SK-N-SH (cell line): ENCODE measurements at places on chromosomes 2 and 18.

- H3K27me3 ChIP-seq = no peaks in the 10 kb centered on the region
- no peaks in the 10 kb centered on the region for H3K36me3 ChIP-seq
- no peak for DNase-seq
- H3K4me1 ChIP-seq = no peaks in the 10 kb centered on the region
- H3K27ac ChIP-seq = no peak overlapping the region
Measured at GRCh38 chr18:22668496-22668895, 250.8 kb upstream of the CTAGE1 start.

GRCh38 chr2:144456680-144457079 lies 63.2 kb downstream of the ZEB2 start:
- H3K27ac ChIP-seq = peak overlapping the region; percentile 74
- DNase-seq = no peak
- no peaks in the 10 kb centered on the region for H3K36me3 ChIP-seq
- H3K4me3 ChIP-seq = no peak overlapping the region

- peaks cover 31% of the 10 kb centered on the region for H3K4me1 ChIP-seq
- H3K4me3 ChIP-seq = no peak overlapping the region
- H3K27ac ChIP-seq = no peak overlapping the region
- no peak for DNase-seq
- H3K27me3 ChIP-seq = no peaks in the 10 kb centered on the region
- H3K36me3 ChIP-seq = peaks cover 3% of the 10 kb centered on the region; the same call in 1 of the 2 replicates
Measured at GRCh38 chr2:169709981-169710380, 15.7 kb downstream of the PHOSPHO2 start.

GRCh38 chr2:213238753-213239495 lies 45.3 kb upstream of the SPAG16 start:
- no peaks in the 10 kb centered on the region for H3K27me3 ChIP-seq
- H3K27ac ChIP-seq = peak overlapping the region; percentile 80; the same call in 1 of the 2 replicates
- H3K4me1 ChIP-seq = no peaks in the 10 kb centered on the region; the same call in 1 of the 2 replicates
- DNase-seq = no peak

DNA sequence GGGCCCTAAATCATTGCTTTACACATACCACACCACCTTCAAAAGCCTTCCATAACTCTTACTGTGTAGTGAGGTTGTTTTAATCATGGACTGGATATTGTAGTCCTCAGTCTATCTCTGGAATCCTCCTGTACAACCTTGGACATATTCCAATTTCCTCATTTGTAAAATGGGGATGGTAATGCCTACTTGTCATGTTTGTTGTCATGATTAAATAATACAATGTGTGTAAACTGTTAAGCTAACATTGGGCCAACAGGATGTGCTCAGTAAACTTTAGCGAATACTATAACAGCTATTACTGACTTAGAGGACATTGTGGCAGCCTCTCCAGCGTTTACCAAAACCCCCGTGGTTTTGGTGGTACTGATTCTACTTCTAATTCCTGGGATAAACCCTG lies 74.7 kb upstream of the PTPRM start:
- H3K36me3 ChIP-seq = no peaks in the 10 kb centered on the region
- no peaks in the 10 kb centered on the region for H3K4me1 ChIP-seq
- no peak for DNase-seq

- no peaks in the 10 kb centered on the region for H3K4me1 ChIP-seq
- DNase-seq = no peak
- H3K27ac ChIP-seq = no peak overlapping the region
- H3K27me3 ChIP-seq = no peaks in the 10 kb centered on the region
- no peaks in the 10 kb centered on the region for H3K36me3 ChIP-seq
Measured at GRCh38 chr18:6811816-6812215, 82.3 kb downstream of the ARHGAP28 start.

GRCh38 chr2:56014046-56014730 lies 90.6 kb upstream of the EFEMP1 start:
- no peaks in the 10 kb centered on the region for H3K36me3 ChIP-seq
- H3K27ac ChIP-seq = no peak overlapping the region
- H3K4me3 ChIP-seq = no peak overlapping the region
- H3K27me3 ChIP-seq = no peaks in the 10 kb centered on the region
- no peak for DNase-seq

DNA sequence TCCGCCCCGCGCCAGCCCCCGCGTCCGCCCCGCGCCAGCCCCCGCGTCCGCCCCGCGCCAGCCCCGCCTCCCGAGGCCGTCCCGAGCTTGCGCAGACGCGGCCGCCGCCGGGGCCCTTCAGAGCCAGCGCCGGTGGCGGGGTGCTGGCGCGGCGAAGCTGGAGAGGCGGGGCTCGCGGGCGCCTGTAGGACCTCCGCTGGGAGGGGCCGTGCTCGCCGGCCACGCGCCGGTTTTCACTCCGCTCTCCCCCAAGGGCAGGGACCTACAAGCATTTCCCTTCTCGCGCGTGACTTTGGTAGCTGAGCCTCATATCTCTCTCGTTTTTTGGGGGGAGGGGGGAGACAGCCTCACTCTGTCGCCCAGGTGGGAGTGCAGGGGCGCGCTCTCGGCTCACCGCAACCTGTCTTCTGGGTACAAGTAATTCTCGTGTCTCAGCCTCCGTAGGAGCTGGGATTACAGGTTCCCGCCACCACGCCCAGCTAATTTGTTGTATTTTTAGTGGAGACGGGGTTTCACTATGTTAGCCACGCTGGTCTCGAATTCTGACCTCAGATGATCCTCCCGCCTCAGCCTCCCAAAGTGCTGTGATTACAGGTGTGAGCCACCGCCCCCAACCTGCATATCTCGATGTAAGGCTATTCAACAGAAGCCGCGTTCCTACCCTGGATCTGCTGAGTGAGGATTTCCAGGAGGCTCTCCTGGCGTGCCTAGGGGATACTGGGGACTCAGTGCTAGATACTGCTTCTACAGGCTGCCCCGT lies at the start of gene ZNF514:
ZNF514 (minus strand) TSS at position 159 of the 760 bp plus-strand sequence. CDS start 6,595 bp downstream, outside the sequence.
- H3K4me1 ChIP-seq = no peaks in the 10 kb centered on the region
- DNase-seq = peak; percentile 93
- peak within 1 kb of the TSS; percentile 74 for H3K4me3 ChIP-seq
- no peaks in the 10 kb centered on the region for H3K27me3 ChIP-seq
- peaks cover 35% of the 10 kb centered on the region for H3K36me3 ChIP-seq

DNA sequence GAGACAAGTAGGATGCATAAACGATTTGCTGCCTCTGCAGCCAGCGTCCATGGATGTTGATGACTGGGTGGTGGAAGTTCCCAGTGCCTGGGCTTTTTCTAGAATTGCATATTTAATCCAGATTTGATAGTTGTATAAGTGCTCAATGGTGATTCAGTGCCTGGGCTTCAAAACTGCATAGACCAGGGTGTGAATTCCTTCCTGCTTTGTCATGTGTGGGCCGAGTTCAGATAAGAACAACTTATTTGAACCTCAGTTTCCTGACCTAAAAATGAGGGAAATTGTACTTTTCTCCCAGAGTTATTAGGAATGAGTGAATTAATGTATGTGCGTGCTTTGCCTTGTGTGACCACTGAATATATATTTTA lies 154.6 kb downstream of the WDSUB1 start:
- no peaks in the 10 kb centered on the region for H3K27me3 ChIP-seq
- H3K36me3 ChIP-seq = no peaks in the 10 kb centered on the region
- H3K4me1 ChIP-seq = peaks cover 36% of the 10 kb centered on the region
- H3K27ac ChIP-seq = peak overlapping the region; percentile 80

DNA sequence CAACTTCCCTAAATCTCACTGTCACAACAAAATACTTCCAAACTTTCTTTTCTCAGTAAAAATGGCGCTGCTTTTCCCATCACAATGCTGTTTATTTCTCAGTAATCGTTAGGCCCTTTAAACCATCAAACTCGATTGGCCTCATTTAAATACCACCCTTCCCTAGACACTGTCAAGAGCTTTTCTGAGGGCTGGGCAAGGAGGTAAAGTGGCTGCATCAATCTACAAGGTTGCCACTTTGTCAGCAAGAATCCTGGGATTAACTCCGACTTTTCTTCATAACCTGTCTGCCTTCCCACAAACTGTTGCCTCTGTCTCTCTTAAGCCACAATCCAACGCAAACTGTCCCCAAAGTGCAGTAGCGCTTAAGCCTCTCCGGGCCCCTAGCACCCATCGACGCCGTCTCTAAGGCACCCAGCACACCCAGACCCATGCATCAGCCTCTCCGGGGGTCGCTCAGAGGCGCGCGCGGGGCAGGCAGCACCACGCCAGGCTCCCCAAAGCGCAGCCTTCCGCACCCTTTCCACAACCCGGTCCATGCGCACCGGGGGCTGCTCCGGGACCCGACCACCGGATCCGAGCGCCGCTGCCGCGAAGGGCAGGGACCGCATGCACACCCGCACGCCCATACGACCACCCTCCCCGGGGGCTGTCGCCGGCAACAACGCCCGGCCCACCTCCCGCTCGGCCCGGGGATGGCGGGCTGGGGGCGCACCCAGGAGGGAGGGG lies 683 bp downstream of the MBOAT2 start:
- H3K27ac ChIP-seq = no peak overlapping the region
- peaks cover 21% of the 10 kb centered on the region; the same call in 1 of the 2 replicates for H3K4me1 ChIP-seq
- H3K36me3 ChIP-seq = no peaks in the 10 kb centered on the region; the same call in 1 of the 2 replicates

DNA sequence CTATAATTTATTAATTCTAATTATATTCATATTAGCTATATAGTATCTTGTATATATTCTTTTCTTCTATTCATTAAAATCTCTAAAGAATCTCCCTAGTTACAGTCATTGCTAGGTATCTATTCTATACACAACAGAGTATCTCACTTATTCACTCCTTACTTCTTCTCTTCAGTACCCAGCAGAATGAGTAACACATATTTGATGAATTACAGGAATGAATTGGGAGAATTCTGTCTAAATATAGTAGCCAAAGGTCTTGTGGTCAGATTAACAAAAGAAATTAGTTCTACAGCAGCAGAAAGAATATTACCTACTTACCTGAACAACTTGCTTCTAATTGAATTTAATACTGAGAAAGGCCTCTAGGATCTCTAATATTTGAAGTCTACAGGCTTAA lies 758.0 kb upstream of the ZEB2 start:
- no peaks in the 10 kb centered on the region for H3K27me3 ChIP-seq
- no peak overlapping the region for H3K4me3 ChIP-seq
- no peaks in the 10 kb centered on the region for H3K36me3 ChIP-seq
- no peaks in the 10 kb centered on the region for H3K4me1 ChIP-seq
- DNase-seq = no peak
- H3K27ac ChIP-seq = no peak overlapping the region

- H3K27me3 ChIP-seq = no peaks in the 10 kb centered on the region
- no peaks in the 10 kb centered on the region for H3K36me3 ChIP-seq
- no peak overlapping the region for H3K4me3 ChIP-seq
- H3K4me1 ChIP-seq = no peaks in the 10 kb centered on the region
Measured at GRCh38 chr18:63240531-63241316, 78.8 kb downstream of the BCL2 start.

DNA sequence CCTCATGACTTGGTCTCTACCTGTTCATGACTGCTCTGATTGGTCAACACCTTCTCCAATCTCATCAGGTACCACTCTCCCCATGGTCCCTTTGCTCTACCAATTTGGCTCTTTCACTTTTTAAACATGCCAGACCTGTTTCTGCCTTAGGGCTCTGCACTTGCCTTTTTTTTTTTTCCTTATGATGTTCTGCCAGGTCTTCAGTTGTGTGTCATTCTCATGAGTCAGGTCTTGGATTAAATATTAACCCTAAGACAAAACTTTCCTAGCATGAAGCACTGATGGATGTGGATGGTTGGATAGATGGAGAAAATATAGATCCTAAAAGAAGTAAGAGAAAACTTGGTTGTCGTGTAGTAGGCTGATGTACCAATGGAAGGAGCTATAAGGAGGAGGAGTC lies 219.3 kb downstream of the TTC32 start:
- H3K36me3 ChIP-seq = no peaks in the 10 kb centered on the region
- H3K4me1 ChIP-seq = no peaks in the 10 kb centered on the region
- H3K27ac ChIP-seq = no peak overlapping the region
- H3K27me3 ChIP-seq = peaks cover 10% of the 10 kb centered on the region; the same call in 1 of the 2 replicates
- DNase-seq = no peak

DNA sequence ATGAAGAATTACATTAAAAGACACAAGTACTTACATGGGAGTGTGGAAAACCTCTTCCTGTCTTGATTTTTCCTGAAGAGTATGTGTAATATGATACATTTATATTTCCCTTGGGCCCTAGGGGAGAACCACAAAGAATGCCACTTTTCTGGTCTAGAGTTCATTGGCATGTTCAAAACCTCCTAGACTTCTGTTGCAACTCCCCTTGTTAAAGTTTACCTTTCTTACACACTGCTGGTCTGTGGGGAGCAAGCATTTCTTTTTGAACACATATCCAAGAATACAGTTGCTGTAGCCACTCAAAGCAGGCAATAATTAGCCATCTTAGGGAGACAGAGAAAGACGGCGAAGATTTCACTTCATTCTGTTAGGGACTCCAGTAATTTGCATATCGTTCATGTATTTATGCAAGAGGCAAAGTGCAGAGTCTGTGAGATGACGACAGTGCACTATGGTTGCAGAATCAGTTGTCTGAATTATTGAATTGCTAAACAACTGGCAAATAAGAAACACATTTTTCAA lies 103.5 kb downstream of the NOL4 start:
- H3K36me3 ChIP-seq = no peaks in the 10 kb centered on the region
- no peak overlapping the region for H3K4me3 ChIP-seq
- DNase-seq = no peak
- H3K27me3 ChIP-seq = no peaks in the 10 kb centered on the region

DNA sequence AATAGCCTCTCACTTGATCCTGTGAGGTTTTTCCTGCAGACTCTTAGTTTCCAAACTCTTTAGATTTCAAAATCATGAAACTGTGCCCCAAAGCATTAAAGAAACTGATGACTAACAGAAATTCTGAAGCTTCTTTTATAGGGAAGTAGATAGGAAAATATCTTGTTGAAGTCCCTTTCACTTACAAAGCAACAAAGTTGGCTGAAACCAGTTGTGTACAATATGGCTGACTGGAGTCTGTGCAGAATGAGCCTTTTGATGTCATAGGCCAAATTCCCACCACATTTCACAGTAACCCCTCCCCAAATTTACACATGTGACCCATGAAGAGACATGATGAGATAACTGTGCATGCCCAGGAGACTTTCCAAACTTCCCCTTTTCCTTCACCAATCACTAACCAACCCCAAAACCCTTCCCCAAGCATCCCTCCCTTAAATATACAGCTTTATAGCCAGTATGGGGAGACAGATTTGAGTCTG lies 61.7 kb upstream of the NCK2 start:
- H3K4me1 ChIP-seq = no peaks in the 10 kb centered on the region
- no peaks in the 10 kb centered on the region for H3K27me3 ChIP-seq
- H3K27ac ChIP-seq = no peak overlapping the region
- no peaks in the 10 kb centered on the region for H3K36me3 ChIP-seq
- no peak for DNase-seq
- no peak overlapping the region for H3K4me3 ChIP-seq

- no peaks in the 10 kb centered on the region for H3K4me1 ChIP-seq
- no peaks in the 10 kb centered on the region for H3K27me3 ChIP-seq
- DNase-seq = no peak
- no peaks in the 10 kb centered on the region for H3K36me3 ChIP-seq
- no peak overlapping the region for H3K4me3 ChIP-seq
Measured at GRCh38 chr2:211367711-211368110, 811.3 kb downstream of the CPS1 start.

DNA sequence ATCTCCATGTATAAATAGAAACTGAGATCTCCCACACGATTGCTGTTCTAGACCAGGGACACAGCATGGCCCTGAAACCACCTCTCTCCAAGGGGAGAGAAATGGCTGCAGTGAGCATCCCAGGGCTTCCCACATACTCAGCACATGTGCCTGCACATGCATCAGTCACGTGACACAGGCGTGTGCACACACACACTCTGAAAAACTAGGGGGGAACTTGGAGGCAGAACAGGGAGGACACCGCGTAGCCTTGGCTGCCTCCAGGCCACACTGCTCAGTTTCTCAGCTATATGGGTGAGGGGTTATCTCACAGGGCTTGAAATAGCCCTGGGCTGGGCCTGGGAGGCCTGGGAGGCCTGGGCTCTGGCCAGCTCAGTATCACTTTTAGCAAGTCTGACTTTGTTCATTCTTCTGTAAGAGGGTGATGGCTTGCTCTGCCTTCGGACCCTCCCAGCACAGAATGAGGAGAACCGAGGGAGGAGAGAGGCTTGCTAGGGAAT lies 66.9 kb downstream of the EMX1 start:
- no peaks in the 10 kb centered on the region for H3K27me3 ChIP-seq
- DNase-seq = no peak
- H3K4me1 ChIP-seq = no peaks in the 10 kb centered on the region
- no peaks in the 10 kb centered on the region for H3K36me3 ChIP-seq
- no peak overlapping the region for H3K4me3 ChIP-seq
- H3K27ac ChIP-seq = no peak overlapping the region
